ENCODE measurements at places on chromosomes 7 and 10.

GRCh38 chr10:13528875-13529713, at the start of gene BEND7:
TSS of gene BEND7 (minus strand) at chr10:13529014. CDS start at chr10:13528533, 481 bp downstream.
- DNase-seq = no peak

- DNase-seq = no peak
These were observed 4.3 kb downstream of the ELFN1 start for GRCh38 chr7:1674161-1675035.

- no peak for DNase-seq
These were observed 518.8 kb downstream of the PTPRN2 start for GRCh38 chr7:158068853-158069252.

DNA sequence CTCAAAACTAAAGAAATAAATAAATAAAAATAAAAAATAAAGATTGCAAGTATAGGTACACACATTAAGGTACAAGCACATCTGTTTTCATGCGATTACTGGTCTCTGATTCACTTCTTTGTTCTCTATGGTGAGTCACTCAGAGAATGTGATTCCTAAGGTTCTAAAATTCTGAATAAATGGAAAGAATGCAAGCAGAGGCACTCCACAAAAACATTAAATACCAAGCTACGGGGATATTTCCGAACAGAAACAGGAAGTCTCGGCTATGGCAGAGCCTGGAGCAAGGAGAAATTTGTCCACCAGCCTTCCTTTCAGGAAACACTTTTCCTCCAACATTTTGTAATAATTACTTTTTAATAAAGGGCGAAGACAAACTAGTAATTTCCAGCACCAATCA, 1.4 kb downstream of the VOPP1 start:
- no peak for DNase-seq

GRCh38 chr10:572696-573095, 116.8 kb downstream of the DIP2C start:
- DNase-seq = no peak

DNA sequence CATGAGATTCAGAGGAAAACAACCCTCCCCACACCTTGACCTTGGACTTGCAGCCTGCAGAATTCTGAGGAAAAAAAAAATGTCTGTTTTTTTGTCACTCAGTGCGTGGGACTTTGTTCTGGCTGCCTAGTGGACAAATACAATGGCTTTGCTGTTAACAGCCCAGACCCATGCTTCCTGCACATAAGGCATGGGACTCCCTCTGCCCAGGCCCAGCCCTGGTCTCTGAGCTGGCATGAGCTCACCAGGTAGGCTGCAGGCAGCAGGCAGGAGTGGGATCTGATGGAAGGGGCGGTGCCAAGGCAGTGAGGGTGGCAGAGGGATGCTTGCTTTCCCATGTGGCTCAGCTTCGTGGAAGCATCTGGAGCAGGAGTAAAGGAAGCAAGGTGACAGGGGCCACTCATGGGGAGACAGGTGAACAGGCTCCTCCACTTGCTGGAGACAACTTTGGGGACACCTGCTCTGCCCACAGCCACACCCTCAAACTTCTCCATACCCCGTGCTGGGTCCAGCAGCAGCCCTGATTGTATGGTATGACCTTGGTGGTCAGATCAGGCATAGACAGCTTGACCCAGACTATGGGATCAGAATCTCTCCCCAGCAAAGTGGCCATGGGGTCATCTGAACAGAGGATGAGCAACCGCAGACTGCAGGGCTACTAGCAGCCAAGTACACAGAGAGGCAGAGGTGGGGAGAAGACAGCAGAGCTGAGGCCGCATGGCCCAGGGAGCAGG, 27.0 kb downstream of the ANXA8 start:
- DNase-seq = no peak

DNA sequence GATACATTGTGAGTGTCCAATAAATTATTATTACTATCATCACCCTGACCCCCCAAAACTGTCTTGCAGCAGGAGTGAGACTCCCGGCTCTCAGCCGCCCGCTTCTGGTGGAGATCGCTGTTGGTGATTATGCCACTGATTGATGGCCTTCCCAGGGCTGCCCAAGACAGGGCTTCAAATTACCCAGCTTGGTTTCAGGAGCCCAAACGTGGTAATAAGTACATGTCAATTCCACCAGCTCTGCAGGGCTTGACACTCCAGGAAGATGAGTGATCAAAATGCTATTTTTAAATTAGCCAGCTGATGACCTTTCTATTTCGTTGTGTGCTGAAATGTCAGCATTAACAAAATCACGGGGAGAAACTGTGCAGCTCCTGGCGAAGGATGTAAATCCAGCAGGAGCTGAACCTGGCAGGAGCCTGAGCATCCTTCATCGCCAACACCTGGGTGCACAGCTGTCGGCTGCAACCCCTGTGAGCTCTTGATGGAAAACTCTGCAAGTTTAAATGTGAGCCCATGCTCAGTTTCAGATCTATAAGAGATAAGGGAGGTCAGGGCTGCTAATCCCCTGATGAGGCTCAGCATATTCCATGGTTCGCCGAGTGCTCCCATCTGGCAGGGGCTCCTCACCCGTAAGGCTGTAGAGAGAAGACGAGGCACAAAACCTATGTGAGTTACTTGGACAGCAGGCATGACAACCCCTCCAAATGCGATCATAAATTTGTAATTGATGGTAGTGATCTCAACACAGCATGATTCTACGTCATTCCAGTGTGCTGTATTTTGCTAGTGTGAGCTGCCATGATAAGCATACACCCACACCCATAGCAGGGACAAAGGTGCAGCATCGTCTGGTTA, 446.3 kb downstream of the TCERG1L start:
- no peak for DNase-seq

DNA sequence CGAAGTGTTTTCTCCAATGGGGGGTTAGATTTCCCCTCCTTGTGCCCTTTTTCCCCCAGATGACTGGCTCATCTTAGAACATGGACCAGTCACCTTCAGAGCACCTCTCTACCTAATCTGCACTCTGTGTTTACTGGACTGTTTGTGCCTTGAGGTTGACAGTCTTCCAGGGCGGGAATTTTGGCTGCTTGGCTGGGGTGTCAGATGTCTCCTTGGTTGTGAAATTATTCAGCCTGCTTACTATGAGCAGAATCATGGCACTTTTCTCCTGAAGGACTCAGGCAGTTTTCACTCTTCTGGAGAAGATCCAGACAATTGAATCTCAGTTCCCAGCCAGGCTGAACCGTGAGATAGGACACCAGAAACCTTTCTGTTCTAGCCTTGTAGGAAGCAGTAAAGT, 60.3 kb upstream of the NFKB2 start:
- no peak for DNase-seq

- DNase-seq = no peak
These were observed 51.4 kb downstream of the C10orf67 start for GRCh38 chr10:23293145-23293724.

GRCh38 chr7:102925976-102926782, 13.4 kb downstream of the LRRC17 start:
- no peak for DNase-seq

- DNase-seq = no peak
These were observed 36.1 kb upstream of the CCNY start for GRCh38 chr10:35300063-35300699.

DNA sequence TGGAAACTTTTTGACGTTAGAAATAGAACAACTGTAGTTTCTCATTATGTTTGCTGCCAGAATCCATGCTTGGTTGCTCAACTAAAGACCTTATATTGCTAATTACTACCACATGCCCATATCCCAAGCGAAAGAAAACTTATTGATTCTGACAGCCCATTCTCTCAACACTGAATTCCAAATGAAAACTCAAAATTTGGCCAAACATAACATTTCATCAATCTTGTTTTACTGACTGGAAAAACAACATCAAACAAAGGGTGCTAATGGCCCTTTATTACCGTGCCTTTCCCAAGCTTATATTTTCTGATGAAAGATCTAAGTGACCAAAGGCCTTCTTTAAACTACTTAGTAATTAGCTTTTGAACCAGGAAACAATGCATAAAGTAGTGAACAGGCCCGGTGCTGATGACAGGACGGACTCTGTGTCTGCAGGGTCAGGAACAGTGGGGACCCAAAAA, 531.8 kb downstream of the KCNMA1 start:
- no peak for DNase-seq

DNA sequence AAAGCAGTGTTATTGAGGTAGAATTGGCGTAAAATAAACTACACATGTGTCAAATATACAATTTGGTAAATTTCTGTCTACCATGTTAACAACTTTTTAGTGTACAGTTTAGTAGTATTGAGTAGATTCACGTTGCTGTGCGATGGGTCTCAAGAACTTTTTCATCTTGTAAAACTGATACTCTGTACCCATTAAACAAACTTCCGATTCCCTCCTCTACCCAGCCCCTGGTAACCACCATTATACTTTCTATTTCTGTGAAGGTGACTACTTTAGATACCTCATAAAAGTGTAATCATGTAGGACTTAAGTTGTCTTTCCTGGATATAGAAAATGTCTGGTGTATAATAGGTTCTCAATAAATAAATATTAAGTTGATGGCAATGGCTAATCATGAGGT, 408.5 kb upstream of the POT1 start:
- DNase-seq = no peak
